Gastroesophageal sphincter (tissue), 4 donors: ENCODE measurements at places on chromosomes 16 and 17. TPM values are rescaled to one million over a fixed set of nuclear protein-coding genes. Genes with fewer than 3 reads are reported as not detected.
A peak's percentile ranks its signal among the peaks of the same experiment; 100 is the strongest.

KRT16 gene
- total RNA-seq: 1.1 TPM

- ATAC-seq: no peak
These were observed 20.7 kb downstream of the CTU2 start for GRCh38 chr16:88726981-88727380.

DNA sequence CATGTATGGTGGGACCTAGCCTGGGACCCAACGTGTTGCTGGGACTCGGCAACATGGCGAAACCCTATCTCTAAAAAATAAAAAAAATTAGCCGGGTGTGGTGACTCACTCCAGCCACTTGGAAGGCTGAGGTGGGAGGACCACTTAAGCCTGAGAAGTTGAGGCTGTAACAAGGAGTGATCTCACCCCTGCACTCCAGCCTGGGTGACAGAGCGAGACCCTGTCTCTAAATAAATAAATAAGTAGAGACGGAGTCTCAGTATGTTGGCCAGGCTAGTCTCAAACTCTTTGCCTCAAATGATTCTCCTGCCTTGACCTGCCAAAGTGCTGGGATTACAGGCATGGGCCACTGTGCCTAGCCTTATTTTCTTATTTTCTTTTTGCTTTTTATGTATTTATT lies 10.1 kb upstream of the CNP start:
- ATAC-seq: no peak

GRCh38 chr16:5589812-5590373 lies 492.3 kb upstream of the EEF2KMT start:
- no peak for ATAC-seq

DNA sequence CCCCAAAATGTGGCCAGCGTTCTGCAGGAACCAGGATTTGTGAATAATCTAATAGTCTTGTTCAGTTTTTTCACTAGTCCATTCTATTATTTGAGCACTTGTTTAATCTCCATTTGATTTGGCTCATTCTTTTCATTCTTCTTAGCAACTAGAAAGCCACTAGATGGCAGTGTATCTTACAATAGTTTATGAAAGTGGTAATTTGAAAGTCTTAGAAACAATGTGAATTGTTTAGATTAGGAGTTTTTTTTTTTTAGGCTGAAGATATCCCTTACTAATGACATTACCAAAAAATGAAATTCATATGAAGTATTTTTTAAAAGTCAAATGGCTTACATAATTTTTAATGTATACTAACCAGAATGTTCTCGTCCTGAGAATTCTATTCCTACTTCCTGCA lies 6.7 kb downstream of the ERI2 start:
- ATAC-seq: no peak

- no peak for ATAC-seq
These were observed 8.4 kb downstream of the LRRC3C start for GRCh38 chr17:39935909-39936308.

DNA sequence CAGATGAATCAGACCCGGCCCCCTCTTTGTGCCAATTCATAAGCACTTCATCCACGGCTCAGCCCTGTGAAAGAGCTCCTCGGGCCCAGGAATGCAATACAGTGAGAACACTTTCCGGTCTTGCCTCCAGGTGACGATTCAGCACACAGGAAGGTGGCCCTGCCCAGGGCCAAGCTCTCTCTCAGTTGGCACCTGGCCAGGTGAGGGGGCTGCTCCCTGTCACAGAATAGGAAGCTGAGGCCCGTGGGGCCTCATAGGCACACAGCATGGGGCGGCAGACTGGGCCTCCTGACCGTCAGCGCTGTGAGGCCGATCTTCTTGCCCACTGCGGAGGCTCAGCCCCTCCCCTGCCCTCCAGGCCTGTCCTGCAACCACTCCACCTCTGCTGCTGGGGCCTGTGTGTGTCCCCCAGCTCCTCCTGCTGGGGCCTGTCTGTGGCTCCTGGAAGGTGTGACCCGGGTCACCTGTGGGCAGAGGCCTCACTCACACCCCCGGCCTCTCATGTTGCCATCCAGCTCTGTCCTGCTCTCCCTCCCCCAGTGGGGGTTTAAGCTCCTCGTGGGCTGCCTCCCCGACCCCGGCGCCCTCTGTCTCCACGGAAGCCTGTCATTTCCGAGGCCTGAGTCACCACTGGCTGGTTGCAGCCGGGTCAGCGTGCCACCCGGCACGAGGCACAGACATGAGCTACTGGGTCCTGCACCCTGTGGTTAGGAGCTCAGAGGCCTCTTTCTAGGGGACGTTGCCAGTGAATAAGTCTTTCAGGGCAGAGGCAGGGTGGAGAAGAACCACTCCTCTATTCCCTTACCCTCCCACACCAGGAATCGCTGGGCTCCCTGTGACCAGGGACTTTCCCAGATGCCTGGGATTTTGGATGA lies 114.4 kb downstream of the SEC14L1 start:
- ATAC-seq: no peak

GRCh38 chr17:27282054-27282551 lies 11.8 kb upstream of the WSB1 start:
- peak; percentile 94 for ATAC-seq

DNA sequence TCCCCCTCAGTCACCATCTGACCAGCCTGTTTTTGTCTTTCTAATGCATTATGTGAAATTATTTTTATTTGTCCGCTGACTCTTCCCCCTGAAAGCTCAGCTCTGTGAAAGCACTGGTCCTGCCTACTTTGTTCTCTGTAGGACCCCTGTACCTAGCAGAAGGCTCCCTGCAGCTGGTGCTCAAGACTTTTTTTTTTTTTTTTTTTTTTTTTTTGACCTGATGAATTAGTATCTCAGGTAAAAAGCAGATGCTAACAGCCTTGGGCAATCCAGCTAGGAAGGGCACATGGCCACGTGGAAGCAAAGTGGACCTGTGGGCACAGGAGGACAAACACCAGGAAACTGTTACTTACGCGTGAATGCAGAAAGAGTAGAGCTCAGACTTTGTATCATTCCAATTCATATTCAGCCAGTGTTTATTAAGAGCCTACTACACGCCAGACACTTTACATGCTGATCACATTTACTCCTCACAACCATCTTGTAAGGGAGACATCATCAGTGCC lies 629 bp upstream of the UNC119 start:
- no peak for ATAC-seq
